ENCODE measurements at places on chromosomes 5 and 9. TPM values are rescaled to one million over a fixed set of nuclear protein-coding genes. Genes with fewer than 3 reads are reported as not detected.

- H3K27ac ChIP-seq, result no peak overlapping the region
- no peak for DNase-seq
- H3K4me3 ChIP-seq, result no peak overlapping the region
- no peaks in the 10 kb centered on the region for H3K36me3 ChIP-seq
Measured at GRCh38 chr5:65299861-65300260, 181.9 kb downstream of the ADAMTS6 start.

GRCh38 chr9:91099436-91099835 is 262.3 kb downstream of the AUH start:
- peaks cover 86% of the 10 kb centered on the region for H3K4me1 ChIP-seq
- peak overlapping the region; percentile 81 for H3K27ac ChIP-seq
- H3K4me3 ChIP-seq, result peak overlapping the region; percentile 22
- DNase-seq, result no peak
- no peaks in the 10 kb centered on the region for H3K27me3 ChIP-seq

DNA sequence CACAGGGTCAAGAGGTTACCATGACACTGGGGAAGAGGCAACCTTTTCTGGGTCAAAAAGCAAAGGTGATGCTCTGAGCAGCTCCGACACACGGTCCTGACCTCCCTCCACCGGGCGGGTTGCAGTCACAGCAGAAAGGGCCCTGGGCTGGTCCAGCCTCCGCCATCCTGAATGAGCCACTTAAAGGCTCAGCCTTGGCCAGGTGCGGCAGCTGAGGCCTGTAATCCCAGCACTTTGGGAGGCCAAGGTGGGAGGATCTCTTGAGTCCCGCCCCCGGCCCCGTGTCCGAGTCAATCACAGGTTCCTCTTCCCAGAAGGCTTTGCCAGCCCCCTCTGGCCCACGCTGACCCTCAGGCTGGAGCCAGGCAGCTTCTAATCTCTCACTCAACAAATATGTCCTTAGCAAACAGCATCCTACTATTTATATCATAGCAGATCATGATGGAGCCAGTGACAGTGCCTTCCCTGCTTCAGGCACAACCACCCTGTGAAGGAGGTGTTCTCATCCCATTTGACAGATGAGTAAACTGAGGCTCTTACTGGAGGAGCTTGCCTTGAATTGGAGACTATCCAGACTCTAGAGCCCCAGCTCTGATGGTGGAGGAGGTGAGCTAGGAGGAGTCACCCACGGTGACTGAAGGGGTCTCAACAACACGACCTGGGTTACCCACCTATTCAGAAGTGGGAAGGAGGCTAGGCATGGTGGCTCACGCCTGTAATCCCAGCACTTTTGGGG is 79.1 kb downstream of the LRSAM1 start:
- H3K27me3 ChIP-seq, result no peaks in the 10 kb centered on the region
- H3K4me1 ChIP-seq, result peaks cover 1% of the 10 kb centered on the region
- no peak for DNase-seq
- H3K27ac ChIP-seq, result no peak overlapping the region

DNA sequence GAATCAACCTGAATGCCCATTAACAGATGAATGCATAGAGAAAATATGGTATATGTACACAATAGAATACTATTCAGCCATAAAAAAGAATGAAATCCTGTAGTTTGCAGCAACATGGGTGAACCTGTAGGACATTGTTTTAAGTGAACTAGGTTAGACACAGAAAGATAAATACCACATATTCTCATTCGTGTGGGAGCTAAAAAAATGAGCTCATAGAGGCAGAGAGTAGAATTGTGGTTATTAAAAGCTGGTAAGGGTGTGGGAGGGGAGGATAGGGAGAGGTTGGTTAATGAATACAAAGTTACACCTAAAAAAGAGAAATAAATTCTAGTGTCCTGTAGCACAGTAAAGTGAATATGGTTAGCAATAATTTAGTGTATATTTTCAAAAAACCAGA is 23.5 kb downstream of the PTTG1 start:
- H3K27me3 ChIP-seq, result peaks cover 1% of the 10 kb centered on the region
- peaks cover 32% of the 10 kb centered on the region for H3K4me1 ChIP-seq
- no peak for DNase-seq
- H3K4me3 ChIP-seq, result no peak overlapping the region
- H3K27ac ChIP-seq, result no peak overlapping the region

GRCh38 chr9:104078596-104078995 is 15.5 kb upstream of the SMC2 start:
- H3K27me3 ChIP-seq, result peaks cover 2% of the 10 kb centered on the region
- no peaks in the 10 kb centered on the region for H3K4me1 ChIP-seq
- no peak overlapping the region for H3K27ac ChIP-seq
- H3K36me3 ChIP-seq, result no peaks in the 10 kb centered on the region
- no peak overlapping the region for H3K4me3 ChIP-seq

GRCh38 chr9:71861618-71862017 is 49.4 kb downstream of the ABHD17B start:
- no peak for DNase-seq
- peaks cover 58% of the 10 kb centered on the region for H3K36me3 ChIP-seq
- H3K27me3 ChIP-seq, result no peaks in the 10 kb centered on the region
- no peak overlapping the region for H3K4me3 ChIP-seq
- peaks cover 16% of the 10 kb centered on the region for H3K4me1 ChIP-seq

DNA sequence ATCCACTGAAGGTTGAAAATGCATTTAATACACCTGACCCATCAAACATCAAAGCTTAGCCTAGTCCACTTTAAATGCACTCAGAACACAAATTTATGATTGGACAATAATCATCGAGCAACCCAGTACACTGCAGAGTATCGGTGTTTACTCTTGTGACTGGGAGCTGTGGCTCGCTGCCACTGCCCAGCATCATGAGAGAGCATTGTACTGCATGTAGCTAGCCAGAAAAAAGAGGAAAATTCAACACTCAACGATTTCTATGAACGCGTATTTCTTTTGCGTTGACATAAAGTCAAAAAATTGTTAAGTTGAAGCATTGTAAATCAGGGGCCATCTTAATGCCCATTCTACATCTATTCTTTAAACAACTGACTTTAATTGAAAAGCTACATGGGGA is 95.1 kb upstream of the CD180 start:
- H3K36me3 ChIP-seq, result no peaks in the 10 kb centered on the region
- no peak overlapping the region for H3K27ac ChIP-seq
- H3K4me3 ChIP-seq, result no peak overlapping the region
- no peaks in the 10 kb centered on the region for H3K27me3 ChIP-seq

Gene PDE4D
- total RNA-seq, result 123 TPM

Gene GPR151
- not detected for total RNA-seq

Gene ZNF483
- 6.0 TPM for total RNA-seq

Gene CARTPT
- not detected for total RNA-seq

Gene SIT1
- 210 TPM for total RNA-seq

Measured in activated CD4-positive, alpha-beta memory T cell treated with anti-CD3 and anti-CD28 coated beads, Interleukin-2, amount 10 ng/mL, durations not matched to agents 7 days and 5 days (primary cell).